ENCODE measurements at places on chromosomes 3 and 15. TPM values are rescaled to one million over a fixed set of nuclear protein-coding genes. Genes with fewer than 3 reads are reported as not detected.

Gene FANCD2
- total RNA-seq, result 54.3 TPM

DNA sequence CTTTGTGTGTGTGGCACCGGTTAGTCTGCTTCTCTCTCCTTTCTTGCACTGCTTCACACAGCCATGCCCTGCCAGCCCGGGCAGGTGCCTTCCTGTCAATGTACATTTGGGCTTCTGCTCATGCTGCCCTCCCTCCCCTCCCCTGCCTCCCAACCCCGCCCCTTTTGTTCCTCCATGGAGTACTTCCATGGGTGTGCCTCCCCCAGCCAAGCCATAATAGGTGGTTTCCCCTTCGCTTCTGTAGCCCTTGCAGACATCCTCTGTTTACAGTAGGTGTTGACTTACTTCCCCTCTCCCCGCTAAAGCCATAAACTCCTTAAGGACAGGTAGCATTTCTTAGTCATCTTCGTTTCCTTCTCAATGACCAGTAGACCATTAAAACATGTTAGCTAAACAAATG is 31.8 kb upstream of the CRTC3 start:
- H3K27me3 ChIP-seq, result no peaks in the 10 kb centered on the region
- peaks cover 3% of the 10 kb centered on the region for H3K4me1 ChIP-seq
- peaks cover 86% of the 10 kb centered on the region for H3K36me3 ChIP-seq
- no peak for DNase-seq
- H3K27ac ChIP-seq, result peak overlapping the region; percentile 50

DNA sequence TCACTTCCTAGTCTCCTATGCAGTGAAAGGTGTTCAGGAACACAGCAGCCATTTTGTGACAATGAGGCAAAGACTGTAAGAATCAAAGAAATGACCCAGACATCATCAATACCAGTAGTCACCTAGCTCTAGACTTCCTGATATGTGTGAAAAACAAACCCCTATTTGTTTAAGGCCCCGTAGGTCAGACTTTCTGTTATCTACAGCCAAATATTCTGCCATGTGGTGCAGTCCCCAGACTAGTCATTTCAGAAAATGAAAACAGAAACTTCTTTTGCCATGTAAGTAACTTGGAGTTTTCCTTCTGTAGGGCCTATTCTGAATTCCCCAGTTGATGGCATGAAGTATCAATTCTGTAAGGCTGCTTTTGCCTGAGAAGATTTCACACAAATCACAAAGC is 181.7 kb upstream of the SNTN start:
- H3K27ac ChIP-seq, result no peak overlapping the region
- no peak overlapping the region for H3K4me3 ChIP-seq
- no peak for DNase-seq
- no peaks in the 10 kb centered on the region for H3K36me3 ChIP-seq
- no peaks in the 10 kb centered on the region for H3K4me1 ChIP-seq
- no peaks in the 10 kb centered on the region for H3K27me3 ChIP-seq

Gene SMCO1
- total RNA-seq, result not detected

- no peak overlapping the region for H3K27ac ChIP-seq
- no peak overlapping the region for H3K4me3 ChIP-seq
These were observed 35.1 kb upstream of the CPB1 start for GRCh38 chr3:148792516-148792915.

- H3K4me3 ChIP-seq, result peak overlapping the region; percentile 22
- H3K36me3 ChIP-seq, result no peaks in the 10 kb centered on the region
- no peak for DNase-seq
- H3K27me3 ChIP-seq, result peaks cover 8% of the 10 kb centered on the region
- H3K27ac ChIP-seq, result peak overlapping the region; percentile 89
These were observed 59.9 kb upstream of the KLF13 start for GRCh38 chr15:31266712-31267111.

- H3K27me3 ChIP-seq, result peaks cover 6% of the 10 kb centered on the region
- no peak overlapping the region for H3K4me3 ChIP-seq
- peaks cover under 1% of the 10 kb centered on the region for H3K36me3 ChIP-seq
- no peak for DNase-seq
- H3K4me1 ChIP-seq, result peaks cover 6% of the 10 kb centered on the region
These were observed 116.7 kb downstream of the NUP210 start for GRCh38 chr3:13303410-13303809.

GRCh38 chr3:181913254-181913653 is 201.5 kb downstream of the SOX2 start:
- no peak overlapping the region for H3K4me3 ChIP-seq
- no peak overlapping the region for H3K27ac ChIP-seq
- no peaks in the 10 kb centered on the region for H3K4me1 ChIP-seq

DNA sequence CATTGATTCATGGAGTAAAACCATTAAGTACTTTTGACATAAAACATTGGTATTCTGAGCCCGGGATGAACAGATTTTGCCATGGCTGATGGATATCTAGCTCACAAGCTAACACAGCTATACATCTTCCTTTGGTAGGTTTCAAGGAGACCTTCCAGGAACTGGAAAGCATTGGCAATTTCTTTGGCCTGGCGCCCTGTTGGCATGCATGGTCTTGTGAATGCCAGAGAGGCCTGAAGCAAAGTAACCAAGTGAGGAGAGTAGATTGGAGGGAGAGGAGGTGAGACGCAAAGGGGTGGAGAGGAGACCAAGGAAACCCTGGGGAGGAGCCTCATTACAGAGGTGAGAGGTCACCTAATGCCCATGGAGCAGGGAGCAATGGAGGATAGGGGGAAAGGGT is 67.2 kb downstream of the SQOR start:
- H3K36me3 ChIP-seq, result no peaks in the 10 kb centered on the region
- H3K27ac ChIP-seq, result no peak overlapping the region
- peaks cover 13% of the 10 kb centered on the region for H3K4me1 ChIP-seq
- H3K27me3 ChIP-seq, result peaks cover 9% of the 10 kb centered on the region

- H3K36me3 ChIP-seq, result no peaks in the 10 kb centered on the region
- no peak overlapping the region for H3K27ac ChIP-seq
- H3K4me3 ChIP-seq, result peak overlapping the region; percentile 10
- no peak for DNase-seq
- peaks cover 37% of the 10 kb centered on the region for H3K4me1 ChIP-seq
- no peaks in the 10 kb centered on the region for H3K27me3 ChIP-seq
These were observed 1.8 kb downstream of the NME9 start for GRCh38 chr3:138327831-138328230.

Gene TTC14
- total RNA-seq, result 66.2 TPM

DNA sequence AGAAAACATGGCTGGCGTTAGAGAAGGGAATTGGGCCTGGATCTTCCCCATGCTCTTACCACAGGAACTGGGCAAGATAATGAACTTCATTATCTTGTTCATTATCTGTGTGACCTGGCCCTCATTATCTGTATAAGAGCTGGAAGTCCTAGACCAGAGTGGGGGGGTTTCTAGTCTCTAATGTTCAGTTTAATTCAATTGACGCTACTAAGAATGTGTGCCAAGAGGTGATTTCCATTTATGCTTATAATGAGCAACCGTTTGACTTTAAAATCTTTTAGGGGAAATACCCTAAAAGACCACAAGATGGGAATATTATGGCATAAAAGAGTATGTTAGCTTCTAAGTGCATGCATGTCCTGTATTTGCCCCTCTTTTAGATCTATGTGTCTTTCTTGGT is 59.1 kb upstream of the CSTA start:
- no peak for DNase-seq
- H3K36me3 ChIP-seq, result no peaks in the 10 kb centered on the region
- no peak overlapping the region for H3K4me3 ChIP-seq
- no peak overlapping the region for H3K27ac ChIP-seq
- H3K27me3 ChIP-seq, result peaks cover 21% of the 10 kb centered on the region

GRCh38 chr3:23325466-23326065 is 122.4 kb downstream of the UBE2E2 start:
- no peaks in the 10 kb centered on the region for H3K27me3 ChIP-seq
- H3K36me3 ChIP-seq, result no peaks in the 10 kb centered on the region
- DNase-seq, result no peak
- no peak overlapping the region for H3K4me3 ChIP-seq

Gene CGNL1
- not detected for total RNA-seq

Gene CAMK2N2
- not detected for total RNA-seq

Gene LRRC49
- total RNA-seq, result not detected

Gene ACKR4
- not detected for total RNA-seq

- H3K4me3 ChIP-seq, result no peak overlapping the region
- no peak overlapping the region for H3K27ac ChIP-seq
- no peak for DNase-seq
- no peaks in the 10 kb centered on the region for H3K36me3 ChIP-seq
- H3K4me1 ChIP-seq, result peaks cover 22% of the 10 kb centered on the region
These were observed 3.1 kb downstream of the MYLK start for GRCh38 chr3:123880998-123881561.

Gene MED12L
- total RNA-seq, result 1.6 TPM

DNA sequence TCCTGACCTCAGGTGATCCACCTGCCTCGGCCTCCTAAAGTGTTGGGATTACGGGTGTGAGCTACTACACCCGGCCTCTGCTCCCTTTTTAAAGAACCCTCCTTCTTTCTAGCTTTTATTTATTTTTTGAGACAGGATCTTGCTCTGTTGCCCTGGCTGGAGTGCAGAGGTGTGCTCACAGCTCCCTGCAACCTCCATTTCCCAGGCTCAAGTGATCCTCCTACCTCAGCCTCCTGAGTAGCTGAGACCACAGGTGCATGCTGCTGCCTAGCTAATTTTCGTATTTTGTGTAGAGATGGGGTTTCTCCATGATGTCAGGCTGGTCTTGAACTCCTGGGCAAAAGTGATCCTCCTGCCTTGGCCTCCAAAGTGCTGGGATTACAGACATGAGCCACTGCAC is 34.5 kb downstream of the TKT start:
- H3K4me3 ChIP-seq, result no peak overlapping the region
- no peaks in the 10 kb centered on the region for H3K27me3 ChIP-seq
- no peak for DNase-seq
- peaks cover 14% of the 10 kb centered on the region for H3K36me3 ChIP-seq
- no peak overlapping the region for H3K27ac ChIP-seq

GRCh38 chr15:59946084-59946483 is 58.0 kb upstream of the FOXB1 start:
- no peak overlapping the region for H3K27ac ChIP-seq
- H3K4me1 ChIP-seq, result peaks cover 9% of the 10 kb centered on the region
- H3K27me3 ChIP-seq, result peaks cover 13% of the 10 kb centered on the region
- no peaks in the 10 kb centered on the region for H3K36me3 ChIP-seq
- DNase-seq, result no peak

GRCh38 chr3:147921051-147921450 is 511.9 kb downstream of the ZIC1 start:
- H3K36me3 ChIP-seq, result no peaks in the 10 kb centered on the region
- no peaks in the 10 kb centered on the region for H3K27me3 ChIP-seq
- H3K4me1 ChIP-seq, result no peaks in the 10 kb centered on the region
- no peak for DNase-seq
- no peak overlapping the region for H3K4me3 ChIP-seq
- no peak overlapping the region for H3K27ac ChIP-seq

Gene CXCR6
- total RNA-seq, result 53.8 TPM

- no peak overlapping the region for H3K4me3 ChIP-seq
- H3K36me3 ChIP-seq, result no peaks in the 10 kb centered on the region
- peaks cover 3% of the 10 kb centered on the region for H3K4me1 ChIP-seq
- H3K27me3 ChIP-seq, result peaks cover 6% of the 10 kb centered on the region
These were observed 31.2 kb downstream of the MYH15 start for GRCh38 chr3:108479224-108479623.

Gene SLC28A1
- not detected for total RNA-seq

DNA sequence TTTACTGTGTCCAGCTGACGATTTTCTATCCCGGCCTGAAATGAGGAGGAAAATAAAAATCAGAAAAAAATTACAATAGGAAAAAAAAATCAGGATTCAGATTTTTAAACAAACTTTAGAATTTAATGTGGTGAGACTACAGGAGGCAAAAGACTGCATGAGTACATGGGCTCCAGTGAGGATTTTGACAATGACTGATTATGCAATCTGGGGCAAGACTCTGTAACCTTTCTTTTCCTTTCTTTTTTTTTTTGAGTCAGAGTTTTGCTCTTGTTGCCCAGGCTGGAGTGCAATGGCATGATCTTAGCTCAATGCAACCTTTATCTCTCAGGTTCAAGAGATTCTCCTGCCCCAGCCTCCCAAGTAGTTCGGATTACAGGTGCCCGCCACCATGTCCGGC is 29.9 kb downstream of the SPG11 start:
- H3K27me3 ChIP-seq, result no peaks in the 10 kb centered on the region
- H3K4me3 ChIP-seq, result no peak overlapping the region
- H3K27ac ChIP-seq, result peak overlapping the region; percentile 59
- H3K4me1 ChIP-seq, result peaks cover 17% of the 10 kb centered on the region
- DNase-seq, result no peak
- peaks cover 55% of the 10 kb centered on the region for H3K36me3 ChIP-seq

Gene C3orf85
- total RNA-seq, result not detected

Gene WDR72
- total RNA-seq, result not detected

Data from activated CD4-positive, alpha-beta memory T cell treated with anti-CD3 and anti-CD28 coated beads, Interleukin-2, amount 10 ng/mL, durations not matched to agents 7 days and 5 days (primary cell).